ENCODE measurements at places on chromosomes 16 and 17. TPM values are rescaled to one million over a fixed set of nuclear protein-coding genes. Genes with fewer than 3 reads are reported as not detected.

KRTAP17-1 gene
- total RNA-seq: not detected

KRT33A gene
- not detected for total RNA-seq

MGAT5B gene
- total RNA-seq: 0.22 TPM

CES4A gene
- total RNA-seq: 2.7 TPM

PPP1R1B gene
- total RNA-seq: not detected

ACADVL gene
- 126 TPM for total RNA-seq

DBF4B gene
- 2.4 TPM for total RNA-seq

GNGT2 gene
- 0.14 TPM for total RNA-seq

SNTB2 gene
- total RNA-seq: 39.2 TPM

TOM1L1 gene
- 21.8 TPM for total RNA-seq

STH gene
- not detected for total RNA-seq

IL34 gene
- 6.1 TPM for total RNA-seq

SPIRE2 gene
- total RNA-seq: 7.0 TPM

SYCE1L gene
- 0.22 TPM for total RNA-seq

NOXO1 gene
- total RNA-seq: 0.44 TPM

RNF222 gene
- not detected for total RNA-seq

ACAP1 gene
- not detected for total RNA-seq

C17orf78 gene
- not detected for total RNA-seq

TMEM92 gene
- total RNA-seq: not detected

CDH3 gene
- total RNA-seq: 0.29 TPM

MYH2 gene
- not detected for total RNA-seq

METRNL gene
- 64.3 TPM for total RNA-seq

ABCC3 gene
- total RNA-seq: 31.1 TPM

GJD3 gene
- 3.9 TPM for total RNA-seq

CCL8 gene
- not detected for total RNA-seq

KRTAP2-2 gene
- total RNA-seq: not detected

FMNL1 gene
- 15.6 TPM for total RNA-seq

UMOD gene
- total RNA-seq: not detected

CFAP97D1 gene
- not detected for total RNA-seq

SEPTIN1 gene
- total RNA-seq: not detected

HSF4 gene
- 2.4 TPM for total RNA-seq

SPATA32 gene
- not detected for total RNA-seq

DNAH9 gene
- not detected for total RNA-seq

GP1BA gene
- total RNA-seq: under 0.01 TPM

CACNG1 gene
- not detected for total RNA-seq

ABCC1 gene
- total RNA-seq: 37.6 TPM

IL17C gene
- not detected for total RNA-seq

TBC1D3E gene
- not detected for total RNA-seq

Measured in placental pericyte (primary cell).